ENCODE measurements at places on chromosomes 6 and 20.
A peak's percentile ranks its signal among the peaks of the same experiment; 100 is the strongest.

- no peak for DNase-seq
Measured at GRCh38 chr20:20611167-20611566, 101.3 kb downstream of the RALGAPA2 start.

- no peak for DNase-seq
Measured at GRCh38 chr20:34389954-34390555, 27.0 kb downstream of the ITCH start.

DNA sequence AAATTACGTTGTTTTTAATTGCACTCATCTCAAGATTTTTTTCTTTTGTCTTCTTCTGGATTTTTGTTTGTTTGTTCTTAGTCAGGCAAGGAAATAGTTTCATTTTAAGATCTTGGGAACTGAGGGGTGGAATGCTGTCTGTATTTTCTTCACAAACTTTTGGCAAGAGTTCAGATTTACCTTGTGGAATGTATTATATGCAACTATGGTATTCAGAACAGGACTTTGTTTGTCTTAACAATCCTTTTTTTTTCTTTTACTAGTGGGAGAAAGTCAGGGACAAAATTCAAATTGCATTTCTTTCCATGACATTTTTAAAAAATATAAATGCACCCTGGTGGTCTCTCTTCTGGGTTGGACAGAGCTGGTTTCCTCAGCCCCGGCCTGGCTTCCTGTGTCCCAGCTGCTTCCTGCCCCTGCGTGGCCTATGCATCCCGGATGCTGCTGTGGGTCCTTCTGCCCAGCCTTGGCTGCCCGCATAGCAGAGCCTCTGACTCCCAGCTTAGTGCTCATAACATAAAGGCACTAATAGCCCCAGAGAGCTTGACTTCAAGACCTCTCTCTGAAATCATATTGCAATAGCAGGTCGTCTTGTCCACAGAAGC lies 520.7 kb downstream of the QKI start:
- no peak for DNase-seq

- DNase-seq = no peak
Measured at GRCh38 chr6:33633084-33633461, 12.0 kb downstream of the ITPR3 start.

DNA sequence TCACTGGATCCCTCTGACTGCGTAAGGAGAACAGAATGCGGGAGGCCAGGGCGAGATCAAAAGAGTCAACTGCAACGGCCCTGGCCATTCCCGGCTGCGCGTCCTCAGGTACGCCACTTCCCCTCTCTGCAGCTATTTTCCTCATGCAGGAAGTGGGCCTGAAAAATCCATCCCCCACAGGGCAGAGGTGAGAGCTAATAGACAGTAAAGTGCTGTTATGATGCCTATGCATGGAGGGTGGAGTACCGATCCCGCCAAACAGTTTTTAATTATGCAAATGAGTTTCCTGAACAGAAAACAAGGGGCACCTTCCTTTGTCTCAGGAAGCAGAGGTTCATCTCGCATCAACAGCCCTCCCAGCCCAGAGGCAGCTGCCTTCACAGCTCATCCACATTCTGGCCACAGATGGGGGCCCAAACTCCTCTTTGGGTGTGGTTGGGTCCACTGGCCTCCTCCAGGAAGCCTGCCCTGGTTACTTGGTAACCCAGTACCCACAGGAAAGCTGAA lies 9.3 kb downstream of the PREX1 start:
- DNase-seq = peak; percentile 70

DNA sequence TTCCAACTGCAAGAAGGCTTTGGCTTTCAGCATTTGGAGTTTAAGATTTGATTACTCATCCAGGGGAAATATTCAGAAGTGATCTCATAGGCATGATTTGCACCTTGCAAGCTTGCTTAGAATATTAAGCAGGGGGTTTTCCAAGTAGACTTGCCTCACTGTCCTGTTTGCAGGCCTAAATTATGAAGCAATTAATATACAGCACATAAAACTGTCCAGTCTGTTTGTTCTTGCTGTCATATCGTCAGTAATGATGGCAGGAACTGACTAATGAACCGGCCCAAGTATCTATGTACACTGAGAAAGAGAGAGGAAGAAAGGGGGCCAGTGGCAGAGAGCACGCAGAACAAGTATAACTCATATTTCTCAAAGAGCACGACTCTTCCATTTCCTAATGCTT lies 212.5 kb upstream of the SUPT3H start:
- DNase-seq = no peak

DNA sequence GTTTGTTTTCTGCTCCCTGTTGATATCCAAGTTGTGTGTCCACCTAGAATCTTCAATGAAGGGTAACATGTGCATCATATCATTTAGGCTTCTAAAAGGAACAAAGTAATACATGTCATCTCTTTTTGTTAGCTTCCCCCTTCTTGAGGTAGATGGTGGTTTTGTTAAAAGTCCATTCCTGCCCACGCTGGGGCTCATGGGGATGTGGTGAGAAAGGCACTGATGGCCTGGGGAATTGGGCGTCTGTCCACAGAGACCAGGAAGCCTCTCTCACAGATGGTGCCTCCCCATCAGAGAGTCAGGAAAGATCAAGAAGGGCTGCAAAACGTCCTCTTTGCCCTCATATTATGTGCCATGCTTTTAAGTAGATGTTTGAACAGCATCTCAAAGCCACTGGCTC lies 32.5 kb downstream of the GNAS start:
- DNase-seq = no peak

DNA sequence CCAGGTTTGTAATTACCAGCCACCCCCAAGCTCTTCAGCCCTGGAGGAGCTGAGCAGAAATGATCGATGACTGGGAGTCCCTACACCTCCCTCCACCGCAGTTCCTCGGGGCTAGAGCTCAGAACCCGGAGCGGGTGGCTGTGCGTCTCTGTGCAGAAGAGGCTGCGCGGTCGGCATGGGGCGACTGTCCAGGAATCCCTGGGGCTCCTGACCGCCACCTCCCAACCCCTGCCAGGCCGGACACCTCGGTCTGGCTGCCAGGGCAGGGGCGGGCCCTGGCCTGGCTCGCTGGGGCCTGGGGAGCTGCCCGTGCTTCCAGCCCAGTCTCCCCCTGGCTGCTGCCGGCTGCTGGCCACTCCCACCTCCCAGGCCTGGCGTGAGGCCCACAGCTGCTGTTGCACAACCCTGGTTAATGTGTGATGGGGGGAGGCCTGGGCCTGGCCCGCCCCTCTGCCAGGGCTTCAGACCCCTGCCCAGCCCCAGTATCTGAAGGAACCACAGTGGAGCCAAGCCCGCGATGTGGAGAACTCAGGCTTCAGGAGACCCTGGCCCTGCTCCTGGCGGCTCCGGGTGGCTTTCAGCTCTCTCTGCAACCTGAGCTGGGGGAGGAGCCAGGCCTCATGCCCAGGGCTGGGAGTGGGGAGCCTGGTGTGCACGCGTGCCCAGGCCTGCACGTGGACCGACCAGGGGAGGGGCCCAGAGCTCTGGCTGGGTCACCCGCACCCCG lies 1.2 kb downstream of the SLC2A4RG start:
- DNase-seq = peak; percentile 55

DNA sequence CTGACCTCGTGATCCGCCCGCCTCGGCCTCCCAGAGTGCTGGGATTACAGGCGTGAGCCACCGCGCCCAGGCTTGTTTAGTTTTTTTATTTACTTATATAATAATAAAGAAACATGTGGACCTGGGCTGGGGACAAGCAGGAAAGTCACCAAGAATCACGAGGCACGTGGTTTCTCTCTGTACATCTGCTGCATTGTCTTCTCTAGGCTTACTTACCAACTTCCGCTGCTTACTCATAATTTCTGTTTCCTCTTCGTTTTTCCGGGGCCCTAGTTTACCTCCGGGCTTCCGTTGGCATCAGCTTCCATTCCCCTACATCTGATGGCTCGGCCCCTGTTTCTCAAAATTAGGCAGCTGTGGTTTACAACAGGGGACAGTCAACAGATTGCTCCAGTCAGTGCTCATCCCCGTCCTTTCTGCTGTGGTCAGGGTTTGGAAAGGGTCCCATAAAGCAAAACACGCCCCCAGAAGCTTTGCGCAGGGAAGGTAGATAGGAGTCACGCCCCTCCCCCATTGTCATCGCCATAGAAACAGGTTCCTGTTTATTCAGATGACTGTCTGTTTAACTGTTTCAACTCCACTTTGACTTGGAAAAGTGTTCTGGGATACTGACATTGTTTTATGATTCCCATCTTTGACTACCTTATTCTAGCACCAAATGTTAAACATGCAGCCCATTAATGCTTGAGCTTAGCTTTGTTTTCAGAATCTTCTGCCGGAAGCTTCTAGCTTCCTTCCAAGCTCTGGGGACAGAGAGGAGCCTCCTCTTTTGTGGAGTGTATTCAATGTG lies 31.9 kb upstream of the TXLNB start:
- DNase-seq = peak; percentile 84

DNA sequence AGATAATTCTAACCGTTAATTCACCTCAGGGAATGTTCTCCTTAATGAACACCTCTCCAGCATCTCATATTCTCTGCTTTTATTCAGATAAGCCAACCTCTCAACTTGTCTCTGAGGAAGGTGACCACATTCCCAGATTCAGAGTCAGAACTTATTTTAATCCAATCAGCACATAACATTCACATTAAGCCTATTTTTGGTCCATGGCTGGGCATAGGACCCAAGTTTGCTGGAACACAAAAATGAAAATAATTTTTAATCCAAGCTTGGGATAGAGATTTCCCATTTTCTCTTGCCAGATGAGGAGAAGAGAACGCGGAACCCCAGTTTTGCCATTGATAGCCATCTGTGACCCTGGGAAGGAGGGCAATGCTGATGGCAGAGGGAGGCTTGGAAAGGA lies 126.5 kb downstream of the FRK start:
- no peak for DNase-seq

DNA sequence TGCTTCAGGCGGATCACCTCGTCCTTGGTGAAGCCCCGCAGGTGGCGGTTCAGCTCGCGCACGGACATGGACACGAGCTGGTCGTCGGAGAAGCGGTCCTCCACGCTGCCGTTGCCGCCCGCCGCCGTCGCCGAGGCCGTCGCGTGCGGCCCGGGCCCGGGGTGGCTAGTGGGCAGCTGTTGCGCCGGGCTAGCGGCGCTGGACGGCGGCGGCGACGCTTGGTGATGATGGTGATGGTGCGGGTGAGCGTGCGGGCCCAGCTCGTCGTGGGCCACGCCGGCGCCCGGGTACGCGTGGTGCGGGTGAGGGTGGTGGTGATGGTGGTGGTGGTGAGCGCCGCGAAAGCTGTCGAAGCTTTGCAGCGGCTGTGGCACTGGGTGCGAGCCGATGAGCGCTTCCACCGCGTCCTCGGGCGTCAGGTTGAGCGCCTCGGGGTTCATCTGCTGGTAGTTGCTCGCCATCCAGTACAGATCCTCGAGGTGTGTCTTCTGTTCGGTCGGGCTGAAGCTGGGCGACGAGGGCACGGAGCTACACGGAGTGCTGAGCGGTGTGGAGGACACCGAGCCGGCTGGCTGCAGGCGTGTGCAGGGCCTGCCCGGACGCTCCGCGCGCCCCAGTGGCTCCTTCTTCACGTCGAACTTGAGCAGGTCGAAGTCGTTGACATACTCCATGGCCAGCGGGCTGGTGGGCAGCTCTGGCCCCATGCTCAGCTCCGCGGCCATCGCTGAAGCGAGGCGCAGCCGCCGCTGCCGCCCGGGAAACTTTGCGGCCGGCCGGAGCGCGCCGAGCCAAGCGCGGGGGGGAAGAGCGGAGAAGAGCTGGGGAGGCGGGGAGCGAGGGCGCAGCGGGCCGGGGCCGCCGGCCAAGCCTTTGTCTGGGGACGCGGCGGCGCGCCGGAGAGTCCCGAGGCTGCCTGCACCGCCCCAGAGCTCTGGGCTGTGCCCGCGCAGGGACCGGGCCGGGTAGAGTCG lies 622 bp downstream of the MAFB start:
- DNase-seq = no peak

- DNase-seq = no peak
Measured at GRCh38 chr20:57159193-57159851, 107.1 kb downstream of the BMP7 start.

DNA sequence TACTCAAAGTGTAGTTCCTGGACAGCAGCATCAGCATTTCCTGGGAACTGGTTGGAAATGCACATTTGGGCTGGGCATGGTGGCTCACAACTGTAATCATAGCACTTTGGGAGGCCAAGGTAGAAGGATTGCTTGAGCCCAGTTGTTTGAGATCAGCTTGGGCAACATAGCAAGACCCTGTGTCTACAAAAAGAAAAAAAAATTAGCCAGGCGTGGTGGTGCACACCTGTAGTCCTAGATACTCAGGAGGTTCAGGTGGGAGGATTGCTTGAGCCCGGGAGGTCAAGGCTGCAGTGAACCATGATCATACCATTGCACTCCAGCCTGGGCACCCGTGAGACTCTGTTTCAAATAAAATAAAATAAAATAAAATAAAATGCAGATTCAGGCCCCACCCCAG lies 156.2 kb downstream of the CDC5L start:
- no peak for DNase-seq

GRCh38 chr20:63244468-63244867 lies 8.8 kb downstream of the BIRC7 start:
- no peak for DNase-seq

All from activated CD4-positive, alpha-beta memory T cell treated with anti-CD3 and anti-CD28 coated beads for 36 hours (primary cell).